ENCODE measurements at places on chromosomes 2 and 18. TPM values are rescaled to one million over a fixed set of nuclear protein-coding genes. Genes with fewer than 3 reads are reported as not detected.

Gene SCYGR3
- total RNA-seq, result not detected

Gene DYNAP
- not detected for total RNA-seq

Gene ST8SIA3
- not detected for total RNA-seq

Gene FER1L5
- total RNA-seq, result 0.28 TPM

Gene SLC5A7
- not detected for total RNA-seq

Gene SPDYA
- total RNA-seq, result not detected

Gene OSR1
- 12.4 TPM for total RNA-seq

Gene CWC22
- total RNA-seq, result 17.9 TPM

Measured in IMR-90 (cell line).